ENCODE measurements at places on chromosomes 6 and 20.

DNA sequence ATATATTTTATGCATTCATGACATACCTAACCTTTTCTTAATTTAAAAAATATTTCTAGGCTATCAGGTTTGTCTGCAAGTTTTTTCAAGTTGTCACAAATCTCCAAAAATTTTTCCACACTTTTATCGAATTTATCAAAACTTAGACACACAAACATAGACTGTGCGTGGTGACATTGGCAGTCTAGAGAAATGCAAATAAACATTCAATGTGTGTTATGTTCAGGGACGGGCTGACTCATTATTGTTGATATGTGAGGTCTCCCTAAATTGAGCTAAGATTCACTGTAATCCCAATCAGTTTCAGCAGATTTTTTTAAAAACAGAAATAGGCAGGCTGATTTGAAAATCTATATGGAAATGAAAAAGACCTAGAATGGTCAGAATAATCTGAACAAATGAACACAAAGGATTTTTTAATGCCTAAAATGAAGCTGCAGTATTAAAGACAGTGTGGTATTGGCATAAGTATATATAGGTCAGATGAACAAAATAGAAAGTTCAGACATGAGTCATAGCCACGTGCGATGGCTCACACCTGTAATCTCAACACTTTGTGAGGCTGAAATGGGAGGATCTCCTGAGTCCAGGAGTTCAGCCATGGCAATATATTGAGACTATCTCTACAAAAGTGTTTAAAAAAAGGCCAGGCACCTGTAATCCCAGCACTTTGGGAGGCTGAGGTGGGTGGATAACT, 19.2 kb downstream of the BLTP3A start:
- DNase-seq: no peak

- DNase-seq: no peak
Observed at GRCh38 chr6:159023893-159024292, 20.9 kb downstream of the TAGAP start.

DNA sequence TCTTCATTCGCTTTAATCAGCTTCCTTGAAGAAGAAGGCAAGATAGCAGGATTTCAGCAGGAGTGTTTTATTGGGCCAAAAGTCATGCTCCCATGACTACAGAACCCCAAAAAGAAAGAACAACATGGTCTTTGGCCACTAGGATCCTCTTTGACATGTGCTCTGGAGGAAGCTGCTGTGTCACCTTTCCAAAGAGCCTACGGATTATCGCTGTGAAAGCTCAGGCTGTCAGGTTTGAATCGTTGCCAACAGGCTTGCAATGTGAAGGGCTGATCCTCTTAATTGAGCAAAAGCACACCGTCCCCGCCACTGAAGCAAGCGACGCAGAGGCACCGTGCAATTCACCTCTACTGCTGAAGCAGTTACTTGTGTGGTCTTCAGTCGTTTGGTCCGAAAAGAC, 29.0 kb downstream of the MYLIP start:
- no peak for DNase-seq

DNA sequence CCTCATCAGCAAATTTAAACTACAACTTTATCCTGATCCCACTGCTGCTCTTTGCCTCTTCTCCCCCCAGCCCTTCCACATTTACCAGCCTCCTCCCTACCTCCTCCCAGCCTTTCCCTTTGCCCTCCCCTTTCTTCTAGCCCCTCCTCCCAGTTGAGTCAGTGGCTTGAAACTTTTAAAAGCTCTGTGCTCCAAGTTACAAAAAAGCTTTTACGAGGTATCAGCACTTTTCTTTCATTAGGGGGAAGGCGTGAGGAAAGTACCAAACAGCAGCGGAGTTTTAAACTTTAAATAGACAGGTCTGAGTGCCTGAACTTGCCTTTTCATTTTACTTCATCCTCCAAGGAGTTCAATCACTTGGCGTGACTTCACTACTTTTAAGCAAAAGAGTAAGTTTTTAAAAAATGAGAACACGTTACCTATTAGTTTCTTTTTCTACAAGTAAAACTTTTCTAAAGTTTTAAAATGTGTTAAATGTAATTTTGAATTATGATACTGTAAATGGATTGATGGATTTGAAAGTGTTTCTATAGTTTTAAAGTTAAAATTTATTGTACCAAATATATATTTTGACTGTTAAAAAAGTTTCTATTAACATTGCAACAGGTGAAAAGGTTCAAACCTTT, at the start of gene GJA1:
TSS of gene GJA1 (plus strand) at position 203 of the 626 bp plus-strand sequence. CDS start 11,202 bp downstream, outside the sequence.
- DNase-seq: peak; percentile 70

All from RPMI7951 (cell line).